Stimulated activated CD8-positive, alpha-beta memory T cell treated with anti-CD3 and anti-CD28 coated beads, Interleukin-15, amount 100 ng/mL, for 4 hours (primary cell): ENCODE measurements at places on chromosomes 6 and 20.

DNA sequence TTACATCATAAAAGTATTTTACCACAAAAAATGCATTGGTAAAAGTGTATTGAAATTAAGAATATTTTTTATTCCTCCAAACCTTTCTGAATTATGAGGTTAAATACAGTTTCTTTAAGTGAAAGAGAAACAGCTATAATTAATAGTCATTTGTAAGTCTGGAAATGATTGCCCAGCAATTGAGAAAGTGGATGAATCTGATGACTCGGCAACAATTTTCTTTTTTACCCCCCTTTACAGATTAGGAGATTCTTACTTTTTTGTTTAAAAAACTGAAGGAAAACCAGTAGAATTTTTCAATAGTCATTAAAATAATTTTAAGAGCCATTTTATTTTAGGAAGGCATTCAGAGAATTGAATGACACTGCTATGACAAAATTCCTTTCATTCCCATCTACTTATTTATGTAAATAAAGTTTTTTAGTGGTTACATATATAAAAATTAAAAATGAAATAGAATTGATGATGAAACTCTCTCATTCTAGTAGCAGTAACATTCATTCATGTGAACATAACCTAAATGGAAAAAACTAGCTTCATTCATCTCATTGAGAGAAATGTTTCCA is 169.6 kb upstream of the PRND start:
- no peak for DNase-seq

GRCh38 chr6:124033501-124033900 is 229.8 kb downstream of the NKAIN2 start:
- DNase-seq = no peak

DNA sequence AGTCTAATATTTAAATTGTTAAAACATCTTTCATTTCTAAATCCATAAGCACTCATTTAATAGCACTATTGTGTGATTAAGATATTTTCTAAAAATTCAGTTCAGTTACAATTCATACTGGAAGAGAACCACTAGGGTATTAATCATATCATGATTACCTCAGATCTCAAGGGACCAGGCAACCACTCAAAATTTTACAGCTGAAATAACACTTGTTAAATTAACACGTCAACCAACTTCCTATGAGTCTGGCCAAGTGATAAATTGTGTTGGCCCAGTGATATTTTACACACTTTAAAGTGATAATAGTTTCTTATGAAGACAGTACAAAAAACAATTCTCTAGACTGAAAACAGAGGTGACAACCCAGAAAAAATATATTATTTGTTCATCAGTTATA is 869.0 kb upstream of the ADGRB3 start:
- DNase-seq = no peak

GRCh38 chr20:43909720-43910119 is 4.9 kb upstream of the TOX2 start:
- no peak for DNase-seq

DNA sequence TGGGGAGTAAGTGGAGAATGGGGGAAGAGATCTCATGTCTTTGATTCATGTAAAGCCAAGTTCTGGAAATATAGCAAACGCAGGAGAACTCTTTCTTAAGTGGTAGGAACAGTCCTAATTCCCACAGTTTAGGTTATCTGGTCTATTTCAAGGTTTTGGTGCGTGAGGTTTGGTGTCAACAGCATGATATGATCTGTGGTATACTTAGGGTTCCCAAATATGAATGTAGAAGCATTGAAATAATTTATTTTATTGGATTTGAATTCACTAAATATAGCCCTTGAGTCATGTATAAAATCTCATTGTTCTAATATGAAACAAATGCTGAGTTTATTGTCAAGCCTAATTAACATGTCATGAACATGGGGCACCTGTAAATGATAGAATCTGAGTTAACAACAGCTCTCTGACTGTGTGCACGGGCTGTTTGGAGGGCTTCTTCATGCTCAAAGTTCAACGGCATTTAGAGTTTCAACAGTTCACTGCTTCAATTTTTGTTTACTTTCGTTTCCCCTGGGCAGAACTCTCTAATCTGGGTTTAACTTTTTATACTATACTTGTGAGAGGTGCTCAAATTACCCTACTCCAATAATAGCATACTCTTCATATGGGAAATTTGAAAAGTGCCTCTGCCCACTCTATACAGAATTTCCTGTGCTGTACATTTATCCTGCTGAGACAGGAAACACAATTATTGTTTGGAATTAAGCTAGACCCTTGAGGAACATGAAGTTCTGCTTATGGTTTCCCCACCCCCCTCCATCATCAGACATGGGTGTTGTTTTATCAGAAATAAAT is 236.3 kb upstream of the ZNF217 start:
- no peak for DNase-seq

GRCh38 chr20:4041748-4042411 is 26.5 kb upstream of the RNF24 start:
- DNase-seq = no peak

- no peak for DNase-seq
Observed at GRCh38 chr6:45521226-45521625, 143.5 kb upstream of the SUPT3H start.

DNA sequence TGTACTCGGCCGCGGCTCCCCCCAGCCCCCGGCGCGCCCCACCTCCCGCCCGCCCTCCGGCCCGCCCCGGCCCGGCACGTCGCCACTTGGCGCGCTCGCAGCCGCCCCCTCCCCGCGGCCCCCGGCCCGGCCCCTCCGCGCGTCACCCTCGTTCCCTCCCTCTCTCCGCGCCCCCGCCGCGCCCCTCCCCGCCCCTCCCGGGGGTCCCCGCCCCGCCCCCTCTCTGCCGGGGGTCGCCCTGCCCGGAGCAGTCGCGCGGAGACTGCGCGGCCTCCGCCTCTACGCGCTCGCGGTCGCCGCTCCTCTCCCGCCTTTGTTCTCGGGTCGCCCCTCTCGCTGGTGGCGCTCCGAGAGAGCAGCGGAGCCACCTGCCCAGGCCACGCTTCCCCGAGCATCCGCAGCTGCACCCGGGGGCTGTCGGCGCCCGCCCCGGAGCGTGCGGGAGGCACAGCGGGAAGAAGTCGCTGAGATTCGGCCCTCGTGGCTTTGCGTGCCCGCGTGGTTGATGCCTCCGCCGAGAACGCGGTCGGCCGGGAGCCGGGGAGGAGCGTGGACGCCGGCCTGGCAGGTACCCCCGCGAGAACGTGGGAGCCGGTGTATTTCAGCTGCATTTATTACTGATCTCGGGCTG is at the start of gene PHF10:
TSS of gene PHF10 (minus strand) at position 7 of the 631 bp plus-strand sequence. CDS start 569 bp downstream, outside the sequence.
- peak; percentile 64 for DNase-seq

- DNase-seq = peak; percentile 26
Observed at GRCh38 chr6:158232316-158233213, 64.4 kb downstream of the GTF2H5 start.

DNA sequence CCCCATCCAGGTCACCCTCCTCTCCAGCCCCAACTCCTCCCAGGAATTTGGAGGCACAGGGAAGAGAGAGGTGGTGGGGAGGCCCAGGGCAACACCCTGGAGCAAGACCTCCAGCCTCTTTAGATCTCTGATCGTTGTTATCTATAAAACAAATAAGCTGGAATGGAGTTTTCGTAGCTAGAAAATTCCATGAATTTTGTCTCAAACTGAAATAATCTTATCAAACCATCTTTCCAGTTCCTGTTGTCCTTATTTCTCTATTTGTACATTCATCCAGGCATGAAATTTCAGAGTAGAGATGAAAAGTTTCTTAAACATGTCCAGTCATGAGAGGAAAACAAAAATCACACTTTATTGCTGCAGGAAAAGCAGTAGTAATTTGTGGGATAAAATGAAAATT is 6.2 kb upstream of the SLC4A11 start:
- DNase-seq = no peak

DNA sequence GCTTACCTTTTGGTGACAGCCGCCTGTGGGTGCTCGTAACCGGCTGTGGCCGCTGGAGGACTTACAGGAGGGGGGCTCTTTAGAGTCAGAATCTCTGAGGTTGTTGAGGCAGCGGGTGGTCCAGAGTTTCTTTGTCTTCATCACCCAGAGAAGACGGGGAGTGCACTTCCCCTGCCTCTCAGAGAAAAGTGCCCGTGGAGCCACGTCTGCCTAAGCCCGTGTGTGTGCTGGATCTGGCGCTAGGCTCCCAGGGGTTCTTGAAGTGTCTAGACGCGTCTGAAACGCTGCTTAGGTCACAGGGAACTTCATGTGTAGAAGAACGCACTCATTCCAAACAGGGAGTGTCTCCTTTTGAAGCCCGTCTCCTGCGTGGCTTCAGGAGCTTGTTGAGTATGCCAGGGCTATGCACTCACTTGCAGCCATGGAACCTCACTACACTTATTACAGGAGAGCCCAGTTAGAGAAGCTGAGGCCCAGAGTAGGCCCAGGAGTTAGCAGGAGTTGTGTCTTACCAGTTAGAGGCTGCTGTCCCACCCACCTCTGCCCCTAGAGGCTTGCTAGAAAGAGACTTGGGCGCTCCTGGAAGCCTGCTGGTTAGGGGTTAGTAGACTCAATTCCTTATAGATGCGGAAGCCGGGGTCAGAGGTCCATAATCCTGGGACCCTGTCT is 1.3 kb downstream of the LSM14B start:
- no peak for DNase-seq

- DNase-seq = no peak
Observed at GRCh38 chr6:7440476-7440875, 50.9 kb downstream of the RIOK1 start.

GRCh38 chr20:35768731-35769664 is 2.8 kb upstream of the PHF20 start:
- DNase-seq = peak; percentile 9

DNA sequence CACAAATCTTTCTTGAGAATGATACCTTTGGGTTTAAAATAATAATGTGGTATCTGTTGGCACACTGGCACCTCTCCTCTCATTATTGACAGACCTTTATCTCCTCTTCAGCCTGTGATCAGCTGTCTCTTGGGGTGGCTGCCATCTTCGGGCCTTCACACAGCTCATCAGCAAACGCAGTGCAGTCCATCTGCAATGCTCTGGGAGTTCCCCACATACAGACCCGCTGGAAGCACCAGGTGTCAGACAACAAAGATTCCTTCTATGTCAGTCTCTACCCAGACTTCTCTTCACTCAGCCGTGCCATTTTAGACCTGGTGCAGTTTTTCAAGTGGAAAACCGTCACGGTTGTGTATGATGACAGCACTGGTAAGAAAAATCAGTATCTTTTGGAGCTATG is 232.8 kb downstream of the GRIK2 start:
- DNase-seq = no peak

DNA sequence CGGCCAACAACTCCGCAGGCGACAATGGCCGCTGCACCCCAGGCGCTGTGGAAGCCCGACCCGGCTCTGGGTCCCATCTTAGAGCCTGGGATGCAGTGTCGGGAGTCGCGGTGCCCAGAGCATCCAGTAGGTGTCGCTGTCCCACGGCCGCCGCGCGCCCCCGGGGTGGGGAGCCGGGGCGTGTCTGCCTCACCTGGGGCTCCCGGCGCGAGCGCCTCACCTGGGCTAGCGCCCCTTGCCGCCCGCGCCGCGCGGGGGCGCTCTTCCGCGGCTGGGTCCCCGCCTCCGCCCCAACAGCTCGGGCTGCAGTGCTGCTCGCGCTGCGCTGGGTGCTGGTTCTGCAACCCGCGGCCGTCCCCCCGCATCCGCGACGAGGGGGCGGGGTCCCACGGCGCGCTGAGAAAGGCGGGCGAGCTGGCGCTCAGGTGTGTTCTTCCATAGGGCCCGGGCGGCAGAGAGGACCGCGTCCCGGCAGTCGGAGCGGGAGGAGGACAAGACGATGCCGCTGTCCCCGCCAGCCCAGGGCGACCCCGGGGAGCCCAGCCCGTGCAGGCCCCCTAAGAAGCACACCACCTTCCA is at the start of gene CRYBG1:
TSS of gene CRYBG1 (plus strand) at position 308 of the 579 bp plus-strand sequence. CDS start at position 500, 192 bp downstream.
- DNase-seq = peak; percentile 32

- no peak for DNase-seq
Observed at GRCh38 chr20:51831866-51832265, 29.5 kb upstream of the SALL4 start.

- no peak for DNase-seq
Observed at GRCh38 chr20:34052414-34052813, 58.7 kb downstream of the RALY start.

DNA sequence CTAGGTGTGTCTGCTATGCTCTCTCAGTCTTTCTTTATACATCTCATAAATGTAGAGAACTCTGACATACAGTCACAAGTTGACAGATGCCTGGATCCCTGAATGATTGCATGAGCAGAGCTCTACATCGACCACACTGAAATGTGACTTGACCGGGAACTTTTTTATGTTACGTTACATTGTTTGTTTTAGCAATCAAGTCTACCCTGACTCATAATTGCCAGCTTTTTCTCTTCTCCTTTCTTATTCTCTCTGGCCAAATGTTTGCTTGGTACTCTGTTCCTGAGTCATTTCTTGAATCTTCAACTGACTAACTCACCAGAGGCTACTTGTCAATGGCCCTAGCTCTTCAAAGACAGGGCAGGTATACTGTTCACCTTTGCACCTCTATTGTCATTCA is 213.6 kb upstream of the DTNBP1 start:
- DNase-seq = no peak

DNA sequence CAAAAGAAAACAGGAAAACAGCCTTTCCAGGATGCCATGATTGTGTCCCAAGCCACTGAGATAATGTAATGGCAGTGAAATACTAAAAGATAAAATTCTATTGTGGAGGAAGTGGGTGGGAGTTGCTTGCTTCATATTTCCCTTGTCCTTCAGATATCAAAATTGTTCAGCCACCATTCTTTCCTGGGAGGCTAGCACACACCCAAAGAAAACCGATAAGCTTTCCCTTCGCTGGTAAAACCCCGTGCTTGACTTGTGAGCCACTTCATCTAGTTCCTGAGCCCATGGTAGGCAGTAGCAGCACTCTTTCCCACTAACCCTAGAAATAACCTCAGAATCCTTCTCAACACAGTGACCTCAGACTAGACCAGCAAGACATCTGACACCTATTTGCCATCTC is 357.4 kb upstream of the PLCB4 start:
- no peak for DNase-seq

GRCh38 chr6:15862810-15863209 is 200.0 kb upstream of the DTNBP1 start:
- no peak for DNase-seq

- DNase-seq = no peak
Observed at GRCh38 chr6:51893366-51893765, 194.0 kb downstream of the PKHD1 start.

GRCh38 chr20:35903843-35904242 is 50.5 kb downstream of the SCAND1 start:
- no peak for DNase-seq

- DNase-seq = no peak
Observed at GRCh38 chr6:105804424-105804823, 281.7 kb upstream of the PRDM1 start.

GRCh38 chr6:97917369-97917768 is 634.4 kb upstream of the MMS22L start:
- DNase-seq = no peak
